Hippocampal formation (tissue), 2 donors: ENCODE measurements at places on chromosomes 5 and 9.
A peak's percentile ranks its signal among the peaks of the same experiment; 100 is the strongest.

- DNase-seq = no peak
These were observed 34.3 kb upstream of the CAST start for GRCh38 chr5:96627792-96628398.

DNA sequence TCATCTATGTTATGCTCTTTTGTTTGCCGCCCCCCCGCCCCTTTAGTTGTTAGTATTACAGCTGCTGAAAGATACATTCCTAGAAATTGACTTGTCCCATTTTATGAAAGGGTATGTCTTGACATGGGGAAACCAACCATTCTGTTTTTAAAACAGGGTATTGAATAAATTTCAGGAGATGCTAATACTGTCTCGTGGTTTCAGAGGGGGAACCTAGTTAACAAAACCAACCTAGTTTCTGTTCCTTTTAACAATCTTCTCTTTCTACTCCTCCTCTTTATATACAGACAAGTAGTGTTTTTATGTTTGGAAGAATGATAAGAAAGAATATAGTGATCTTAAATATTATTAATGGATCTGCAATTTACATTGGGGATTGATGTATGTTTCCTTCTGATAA lies 3.5 kb downstream of the PIP5K1B start:
- DNase-seq = no peak

DNA sequence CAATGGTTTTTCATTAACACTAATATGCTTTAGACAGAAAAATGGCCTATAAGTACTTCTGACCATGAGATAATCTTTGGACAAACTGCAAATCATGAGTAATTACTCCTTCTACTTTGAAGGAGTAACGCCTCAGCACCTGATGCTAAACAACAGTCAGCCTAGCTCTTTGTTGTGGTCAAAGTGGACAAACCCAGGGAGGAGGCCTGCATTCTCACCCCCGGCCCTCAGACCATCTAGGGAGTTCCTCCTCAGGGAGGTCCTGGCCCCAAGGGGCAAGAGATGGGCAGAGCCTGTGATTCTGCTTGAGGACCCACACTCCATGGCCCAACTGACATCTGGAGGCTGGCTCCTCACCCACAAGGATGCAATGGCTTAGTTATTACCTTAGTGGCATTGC lies 48.2 kb upstream of the ANGPTL2 start:
- DNase-seq = no peak

DNA sequence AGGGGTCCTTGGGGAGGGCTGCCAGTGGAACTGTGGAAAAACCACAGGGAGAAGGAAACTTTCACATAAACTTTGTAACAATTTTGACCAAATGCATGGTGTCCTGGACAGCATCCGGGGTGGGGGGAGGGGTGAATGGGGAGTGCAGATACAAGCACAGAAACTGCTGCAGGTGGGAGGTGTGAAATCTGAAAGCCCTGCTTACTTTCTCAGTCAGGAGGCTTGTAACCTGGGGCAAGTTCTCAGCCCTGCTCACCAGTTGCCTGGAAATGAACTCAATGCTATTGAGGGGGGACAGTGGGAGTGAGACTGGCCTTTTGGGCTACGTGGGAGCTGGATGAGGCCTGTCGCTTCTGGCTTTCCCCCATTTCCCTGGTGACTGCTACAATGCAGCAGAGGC lies 694.5 kb upstream of the ZNF608 start:
- DNase-seq = no peak

DNA sequence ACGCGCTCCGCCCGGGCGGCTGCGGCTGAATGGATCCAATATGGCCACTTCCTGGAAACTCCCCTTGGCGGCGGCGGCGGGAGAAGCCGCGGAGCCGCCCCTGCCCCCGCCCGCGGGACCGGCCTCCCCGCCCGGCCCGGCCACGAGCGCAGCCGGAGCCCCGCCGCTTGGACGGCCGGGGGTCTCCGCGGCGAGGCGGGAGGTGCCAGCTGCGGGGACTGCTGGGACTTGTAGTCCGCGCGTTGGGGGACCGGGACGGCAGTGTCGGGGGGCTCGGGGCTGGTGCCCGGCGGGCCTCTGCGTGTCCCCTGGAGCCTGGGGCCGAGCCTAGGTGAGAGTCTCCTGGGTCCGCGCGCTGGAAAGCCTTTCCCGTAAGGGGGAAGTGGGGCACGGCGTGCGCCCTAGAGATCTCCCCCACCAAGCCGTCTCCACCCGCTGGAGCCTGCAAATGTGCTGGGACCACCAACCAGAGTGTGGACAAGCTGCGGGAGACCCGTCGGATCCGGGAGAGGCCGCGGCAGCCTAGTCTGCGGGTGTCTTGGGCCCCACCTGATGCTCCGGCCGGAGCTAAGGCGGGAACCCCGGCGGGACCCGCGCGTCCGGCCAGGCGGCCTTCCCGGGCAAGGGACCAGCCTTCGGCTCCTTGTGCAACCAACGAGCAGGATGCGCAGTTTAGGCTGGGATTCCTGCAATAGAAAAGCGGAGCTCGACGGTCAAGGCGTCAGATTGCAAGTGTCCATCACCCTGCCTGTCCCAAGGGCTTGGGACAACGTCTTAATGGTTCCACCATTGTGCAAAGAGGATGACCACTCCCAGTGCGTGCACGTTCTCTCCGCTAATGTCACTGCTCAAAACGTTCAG lies at the start of gene SEPTIN8:
SEPTIN8 (minus strand) TSS at position 31 of the 861 bp plus-strand sequence. CDS start 102 bp downstream, outside the sequence.
- DNase-seq = peak; percentile 38

GRCh38 chr9:79264511-79265355 lies 307.0 kb upstream of the TLE4 start:
- no peak for DNase-seq

GRCh38 chr9:37542895-37543294 lies 33.3 kb downstream of the FBXO10 start:
- no peak for DNase-seq
